Kidney capillary endothelial cell (primary cell): ENCODE measurements at places on chromosomes 12 and 14.

DNA sequence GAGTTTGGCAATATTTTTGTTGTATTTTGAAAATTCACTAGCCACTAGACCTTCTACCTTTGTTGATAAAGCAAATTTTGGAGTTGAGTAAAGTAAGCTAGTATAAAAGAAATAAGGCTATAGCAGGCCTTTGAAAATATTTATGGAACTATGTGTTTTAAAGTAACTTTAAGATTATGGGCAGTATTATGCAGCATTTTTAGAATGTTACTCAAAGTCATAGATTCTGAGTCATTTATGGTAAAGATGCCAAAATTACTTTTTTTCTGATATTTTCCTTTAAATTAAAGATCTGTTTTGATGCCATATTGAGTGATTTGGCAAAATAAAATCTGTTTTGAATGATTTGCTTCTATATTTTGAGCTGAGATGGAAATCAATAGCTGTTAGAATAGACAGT lies 57.2 kb downstream of the SYNE2 start:
- no peak for DNase-seq

- no peak for DNase-seq
Measured at GRCh38 chr14:39956372-39956771, 524.1 kb upstream of the FBXO33 start.

DNA sequence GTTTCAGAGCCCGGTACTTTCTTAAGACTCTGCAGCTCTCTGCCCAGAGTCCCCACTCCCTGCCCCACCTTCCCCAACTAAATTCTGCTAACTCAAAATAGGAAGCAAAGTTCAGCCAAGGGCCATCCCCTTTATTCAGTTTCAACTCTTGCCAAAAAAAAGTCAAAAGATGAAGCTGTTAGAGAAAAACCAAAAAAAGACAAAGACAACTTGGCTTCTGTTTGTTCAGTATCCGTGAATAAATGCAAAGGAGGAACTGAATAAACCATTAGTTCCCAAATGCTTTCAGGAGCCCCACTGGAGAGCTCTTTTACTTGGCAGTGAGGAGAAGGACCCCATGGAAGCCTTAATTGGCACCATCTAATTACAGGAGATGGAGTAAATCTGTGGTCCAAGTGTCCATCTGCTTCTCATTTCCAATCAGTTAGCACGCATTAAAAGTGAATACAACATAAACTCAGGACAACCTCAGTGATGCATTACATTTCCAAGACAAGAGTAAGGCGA lies 155.4 kb upstream of the GZMB start:
- no peak for DNase-seq

GRCh38 chr12:40253936-40254335 lies 29.1 kb downstream of the LRRK2 start:
- DNase-seq: no peak

- DNase-seq: no peak
Measured at GRCh38 chr14:59215757-59216156, 27.3 kb downstream of the DAAM1 start.

- no peak for DNase-seq
Measured at GRCh38 chr14:59310633-59311032, 122.2 kb downstream of the DAAM1 start.
